ENCODE measurements at places on chromosomes 3 and 15.

DNA sequence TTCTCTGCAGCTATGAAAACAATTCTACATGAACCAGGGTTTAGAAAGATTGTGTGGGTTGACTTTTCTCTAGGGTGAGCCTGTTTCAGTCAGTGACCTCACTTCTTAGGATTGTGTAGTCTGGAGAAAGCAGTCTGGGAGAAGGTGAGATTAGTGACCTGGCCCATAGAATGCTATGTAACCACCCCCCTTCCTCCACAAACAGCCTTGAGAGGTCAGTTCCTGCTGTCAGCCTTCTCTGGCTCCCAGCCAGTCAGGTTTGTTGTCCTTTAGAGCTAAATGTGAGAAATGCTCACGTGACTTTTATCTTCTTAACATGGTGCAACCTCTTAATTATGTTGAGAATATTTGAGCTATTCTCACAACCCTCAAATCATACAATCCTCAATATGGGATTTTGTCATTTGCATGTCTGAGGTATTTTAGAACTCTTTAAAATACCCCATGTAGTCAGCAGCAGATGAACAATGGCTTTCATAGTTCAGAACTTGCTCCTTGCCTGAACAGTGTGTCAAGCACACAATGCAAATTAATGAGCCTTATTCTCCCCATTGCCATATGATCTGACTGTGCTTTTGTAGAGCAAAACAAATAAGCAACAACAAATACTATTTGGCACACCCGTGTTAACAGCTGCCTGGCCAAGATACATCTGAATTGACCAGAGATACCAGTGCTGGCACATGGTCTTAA lies 311.6 kb downstream of the CNTN6 start:
- DNase-seq: no peak

- no peak for DNase-seq
These were observed 74.6 kb downstream of the FAM174B start for GRCh38 chr15:92580933-92581445.

- no peak for DNase-seq
These were observed 83.1 kb upstream of the RPL32 start for GRCh38 chr3:12924437-12924836.

- DNase-seq: peak; percentile 38
These were observed 762 bp downstream of the CTNNB1 start for GRCh38 chr3:41199866-41200668.

DNA sequence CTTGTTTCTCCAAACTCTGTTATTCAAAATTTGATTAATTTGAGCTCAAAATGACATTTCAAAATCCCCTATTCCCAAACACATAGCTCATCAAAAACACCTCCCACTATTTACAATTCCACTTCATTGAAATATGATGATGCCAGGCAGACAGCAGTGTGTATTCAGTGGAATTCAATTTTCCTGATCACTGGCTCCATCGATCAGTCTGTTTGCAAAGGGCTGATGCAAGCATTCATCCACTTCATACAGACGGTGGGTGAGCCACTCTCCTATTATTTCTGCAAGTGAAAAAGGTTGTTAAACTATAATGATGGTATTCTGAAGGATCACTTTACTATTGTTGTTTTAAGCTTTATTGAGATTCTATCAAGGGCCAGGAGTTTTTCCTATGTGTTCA lies 90.7 kb downstream of the RTP4 start:
- no peak for DNase-seq

DNA sequence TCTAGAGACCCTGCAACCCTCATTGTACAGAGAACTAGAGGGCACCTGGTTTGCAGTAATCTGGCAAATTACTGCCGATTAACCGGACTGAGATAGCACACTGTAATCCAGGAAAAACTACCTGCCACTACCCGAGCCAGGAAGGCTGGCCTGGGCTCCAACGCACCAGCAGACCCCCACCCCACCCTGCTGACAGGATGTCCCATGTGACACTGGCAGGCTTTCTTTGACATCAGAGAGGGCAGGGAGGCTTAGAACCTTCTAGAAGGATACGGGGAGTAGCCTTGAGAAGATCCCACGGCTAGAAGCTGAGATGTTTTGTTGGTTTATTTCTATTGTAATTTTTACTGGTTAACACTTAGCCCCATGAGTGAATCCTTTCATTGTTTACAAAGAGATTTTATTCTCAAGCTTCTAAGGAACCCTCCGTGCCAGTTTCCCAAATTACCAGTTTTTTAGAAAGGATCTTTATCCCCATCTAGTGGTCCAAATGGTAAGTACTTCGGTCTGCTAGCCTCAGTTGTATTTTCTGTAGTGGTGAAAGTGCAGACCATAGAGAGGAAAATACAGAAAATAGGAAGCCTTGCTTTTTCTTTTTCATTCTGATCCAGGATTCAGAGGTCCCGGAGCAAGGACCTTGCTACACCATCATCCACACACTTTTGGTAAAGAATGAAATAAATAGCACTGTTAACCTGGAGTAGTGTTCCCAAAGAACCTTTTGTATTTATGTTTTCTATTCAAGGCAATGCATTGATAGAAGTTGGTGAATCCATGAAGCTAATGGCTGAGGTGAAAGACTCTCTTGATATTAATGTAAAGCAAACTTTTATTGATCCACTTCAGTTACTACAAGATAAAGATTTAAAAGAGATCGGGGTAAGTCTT lies 81.9 kb upstream of the ADAMTSL3 start:
- peak; percentile 51 for DNase-seq

DNA sequence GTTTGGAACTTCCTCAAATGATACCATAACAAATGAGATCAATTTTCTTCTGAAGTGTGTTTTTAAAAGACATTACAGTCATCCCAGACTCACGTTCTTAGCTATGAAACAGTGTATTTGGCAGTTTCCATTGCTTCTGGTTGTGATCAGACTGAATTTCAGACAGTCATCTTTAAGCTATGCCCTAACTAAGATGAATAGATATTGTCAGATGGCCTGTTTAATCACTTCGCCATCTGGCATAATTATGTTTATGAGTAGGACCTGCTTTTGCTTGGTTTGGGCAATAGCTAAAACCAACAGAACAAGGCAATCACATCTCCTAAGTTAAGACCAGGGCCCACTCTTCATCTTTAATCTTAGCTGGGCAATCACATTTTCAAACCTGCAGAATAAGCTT lies 313.1 kb downstream of the SV2B start:
- no peak for DNase-seq
